Liver (tissue), 10 donors: ENCODE measurements at places on chromosomes 11 and 22. TPM values are rescaled to one million over a fixed set of nuclear protein-coding genes. Genes with fewer than 3 reads are reported as not detected.

Gene APOA5
- total RNA-seq = 1,045 TPM

Gene BARX2
- total RNA-seq = not detected

Gene SERPING1
- total RNA-seq = 235 TPM

Gene CAT
- 620 TPM for total RNA-seq

Gene PRDM11
- total RNA-seq = 6.9 TPM

Gene KRTAP5-11
- not detected for total RNA-seq

- DNase-seq = no peak
Observed at GRCh38 chr11:17479284-17480214, 2.9 kb upstream of the ABCC8 start.

GRCh38 chr11:20155683-20156279 is 4.5 kb downstream of the DBX1 start:
- DNase-seq = no peak

GRCh38 chr11:112132737-112133136 is 31.2 kb downstream of the IL18 start:
- no peak for DNase-seq

DNA sequence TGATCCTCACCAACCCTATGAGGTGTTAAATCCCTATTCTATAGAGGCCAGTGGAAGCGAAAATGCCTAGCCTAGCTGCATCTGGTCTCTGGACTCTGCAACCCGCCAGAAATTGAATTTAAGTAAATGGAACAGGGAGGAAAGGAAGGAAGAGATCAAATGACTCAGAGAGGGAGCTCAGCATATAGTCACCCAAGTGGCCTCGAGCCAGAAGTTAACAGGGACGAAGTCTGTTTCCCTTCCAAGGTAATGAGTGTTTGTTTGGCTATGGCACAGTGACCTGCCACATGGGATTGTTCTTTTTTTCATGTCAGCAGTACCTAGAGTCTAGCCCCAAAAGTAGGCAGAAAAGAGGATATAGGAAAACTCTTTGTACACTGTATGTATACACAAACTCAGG is 66.3 kb downstream of the PAK1 start:
- no peak for DNase-seq

DNA sequence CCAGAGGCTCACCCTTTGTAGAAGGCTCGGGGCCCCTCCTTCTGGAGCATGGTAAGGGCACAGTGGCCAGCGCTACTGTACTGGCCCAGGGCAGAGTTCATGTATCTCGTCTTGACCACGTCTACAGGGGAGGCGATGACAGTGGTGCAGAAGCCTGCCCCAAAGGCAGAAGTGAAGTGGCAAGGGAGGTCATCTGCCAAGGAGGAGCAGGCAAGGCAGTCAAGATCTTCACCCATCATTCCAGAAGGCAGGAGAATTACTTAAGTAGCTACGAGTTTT is 7.2 kb downstream of the UCP2 start:
- DNase-seq = no peak

DNA sequence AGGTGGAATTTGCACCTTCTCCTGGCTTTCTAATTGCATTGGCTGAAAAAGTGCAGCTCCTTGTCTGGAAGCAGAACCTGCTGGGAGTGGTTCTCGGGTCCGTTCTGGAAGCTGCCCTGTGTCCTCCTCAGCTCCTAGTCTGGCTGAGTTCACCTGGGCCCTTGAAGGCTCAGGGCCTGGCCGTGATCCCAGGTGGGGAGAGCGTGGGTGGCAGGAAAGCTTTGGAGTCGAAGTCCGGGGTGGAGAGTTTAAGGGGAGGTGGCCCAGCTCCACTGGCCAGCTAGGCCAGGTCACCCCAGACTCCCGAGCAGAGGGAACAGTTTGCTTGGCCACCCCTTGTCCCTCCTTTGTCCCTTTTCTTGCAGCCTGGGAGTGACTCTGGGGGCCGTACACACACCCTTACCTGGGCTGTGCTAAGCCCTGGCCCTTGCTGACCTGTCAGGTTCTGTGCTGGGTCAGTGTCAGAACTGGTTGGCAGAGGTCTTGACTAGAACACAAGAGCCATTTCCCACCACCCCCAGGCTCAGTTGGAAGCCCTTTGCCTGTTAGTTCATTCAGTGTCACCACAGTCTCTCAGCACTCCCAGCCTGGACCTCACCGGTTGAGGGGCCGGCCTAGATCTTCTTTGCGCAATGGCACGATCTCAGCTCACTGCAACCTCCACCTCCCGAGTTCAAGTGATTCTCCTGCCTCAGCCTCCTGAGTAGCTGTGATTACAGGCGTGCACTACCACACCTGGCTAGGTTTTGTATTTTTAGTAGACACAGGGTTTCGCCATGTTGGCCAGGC is 37.3 kb downstream of the LRP5 start:
- no peak for DNase-seq

DNA sequence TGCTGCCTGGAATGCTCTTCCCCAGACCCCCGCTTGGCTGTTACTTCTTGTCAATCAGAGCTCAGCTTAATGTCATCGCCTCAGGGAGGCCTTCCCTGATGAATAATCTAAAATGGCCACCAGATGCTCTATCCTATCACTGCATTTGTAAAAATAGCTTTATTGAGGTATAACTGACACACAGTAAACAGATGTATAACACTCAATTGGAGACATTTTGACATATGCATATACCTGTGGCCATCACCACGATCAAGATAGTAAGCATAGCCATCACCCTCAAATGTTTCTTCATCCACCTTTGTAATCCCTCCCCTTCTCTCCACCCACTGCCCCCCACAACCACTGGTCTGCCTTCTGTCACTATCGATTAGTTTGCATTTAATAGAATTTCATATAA is 36.6 kb upstream of the NECTIN1 start:
- DNase-seq = no peak

DNA sequence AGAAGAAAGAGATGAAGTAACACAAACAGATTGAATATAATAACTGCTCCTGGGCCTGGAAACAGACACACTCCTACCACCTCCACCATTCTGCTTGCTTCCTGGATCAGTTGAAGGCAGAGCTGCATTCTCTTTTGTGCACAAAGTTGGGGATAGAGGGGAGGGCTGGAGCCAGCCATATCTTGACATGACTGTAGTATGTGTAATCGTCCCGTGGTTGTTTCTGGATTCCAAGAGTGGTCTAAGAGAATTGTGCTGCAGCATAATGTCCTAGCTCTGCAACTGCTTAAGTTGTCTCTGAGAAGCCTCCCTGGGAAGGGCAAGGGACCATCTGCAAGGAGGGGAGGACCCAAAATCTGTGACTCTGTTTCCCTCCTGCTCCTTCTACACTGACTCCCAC is 3.2 kb downstream of the CRY2 start:
- no peak for DNase-seq

- DNase-seq = no peak
Observed at GRCh38 chr11:87743007-87743406, 432.2 kb downstream of the RAB38 start.
